Choroid plexus epithelial cell (primary cell): ENCODE measurements at places on chromosomes 4 and X.

DNA sequence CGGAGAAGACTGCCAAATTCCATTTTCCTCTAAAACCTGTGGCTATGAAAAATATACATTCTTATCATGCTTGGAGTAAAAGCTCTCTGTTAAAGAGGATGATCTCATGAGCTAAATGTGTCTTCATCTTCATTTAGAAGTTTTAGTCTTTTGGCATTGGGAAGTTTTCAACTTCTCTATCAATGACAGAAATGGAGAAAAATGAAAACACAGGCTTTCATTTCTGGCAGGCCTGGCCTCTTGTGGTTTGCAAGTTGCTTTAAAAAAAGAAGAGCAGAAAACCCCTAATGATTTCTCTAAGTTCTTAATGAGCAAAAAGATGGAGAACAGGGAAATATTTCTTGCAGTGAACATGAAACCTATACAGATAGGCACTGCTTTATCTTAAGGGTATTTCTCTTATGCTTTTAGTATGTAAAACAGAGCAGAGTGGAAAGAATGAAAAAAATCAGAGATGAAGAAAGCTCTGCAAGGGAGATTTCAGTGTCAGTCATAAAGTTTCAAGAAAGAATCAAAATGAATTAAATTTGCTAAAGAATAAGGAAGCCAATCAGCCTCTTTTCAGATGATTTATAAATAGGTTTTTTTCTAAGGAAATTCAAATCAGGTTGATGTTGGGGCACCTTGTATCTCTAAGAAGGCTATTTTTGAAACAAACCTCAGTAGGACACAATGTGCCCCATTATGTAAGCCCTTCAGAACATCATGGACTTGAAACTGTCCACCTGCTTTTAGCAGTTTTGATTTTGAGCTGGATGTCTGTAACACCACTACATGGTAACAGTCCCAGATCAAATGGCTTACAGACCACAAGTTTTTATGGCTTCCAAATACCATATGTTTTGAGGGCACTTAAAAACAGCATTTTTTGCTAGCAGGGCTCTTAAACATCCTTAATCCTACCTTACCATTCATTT lies 225.0 kb downstream of the GRIA3 start:
- DNase-seq = peak; percentile 47

- DNase-seq = peak; percentile 33
Measured at GRCh38 chrX:137549851-137550664, 15.9 kb upstream of the ZIC3 start.

DNA sequence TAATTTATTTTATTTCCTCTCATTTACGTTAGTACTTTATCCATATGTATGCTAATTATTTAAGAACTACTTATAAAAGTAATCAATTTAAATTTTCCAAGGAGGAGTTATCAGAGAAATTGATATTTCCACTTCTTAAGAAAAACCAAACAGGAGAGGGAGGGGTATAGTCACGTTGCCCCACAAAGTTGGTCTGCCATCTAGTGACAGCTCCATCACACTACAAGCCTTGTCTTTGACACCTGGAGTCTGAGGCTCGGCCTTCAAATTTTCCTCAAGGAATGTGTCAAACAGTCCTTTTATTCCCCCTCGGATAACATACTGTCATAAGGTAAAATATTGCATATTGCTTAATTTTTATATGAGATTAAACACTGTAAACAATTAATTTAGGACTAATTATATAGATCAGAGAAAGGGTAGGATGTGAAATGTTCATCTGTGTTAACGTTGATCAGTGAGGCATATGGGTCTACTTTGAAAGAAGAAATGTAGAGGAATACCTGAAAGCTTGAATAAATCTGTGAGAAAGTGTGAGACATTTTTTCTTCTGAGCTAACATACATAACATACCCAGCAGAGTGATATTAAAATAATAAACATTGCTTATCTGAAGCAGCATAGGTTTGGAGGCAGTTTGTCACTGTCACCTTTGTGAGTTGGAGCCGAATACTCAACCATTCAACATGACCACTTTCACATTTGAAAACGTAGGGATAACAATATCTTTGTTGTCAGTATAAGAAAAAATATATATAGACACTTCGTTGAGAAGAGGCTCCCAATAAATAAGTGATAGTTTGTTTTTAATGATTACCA lies 114.4 kb downstream of the GLRA3 start:
- peak; percentile 82 for DNase-seq

DNA sequence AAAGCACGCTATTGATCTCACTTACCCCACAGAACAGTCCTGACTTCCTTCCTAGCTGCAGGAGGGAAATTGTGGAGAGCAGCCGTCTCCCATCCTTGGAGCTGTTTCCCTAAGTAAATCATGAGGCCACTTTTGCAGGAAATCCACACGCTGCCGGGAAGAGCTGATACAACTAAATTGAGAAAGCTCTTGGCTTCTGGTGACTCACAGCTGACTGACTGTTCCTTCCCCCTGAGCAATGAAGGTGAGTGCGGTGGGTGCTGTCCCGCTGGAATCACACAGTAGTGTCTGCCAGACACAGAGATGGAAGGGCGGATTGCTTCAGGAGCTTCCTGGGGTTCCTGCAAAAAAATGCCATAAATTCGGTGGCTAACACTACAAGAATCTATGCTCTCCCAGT lies 268.9 kb downstream of the ASMT start:
- peak; percentile 2 for DNase-seq

DNA sequence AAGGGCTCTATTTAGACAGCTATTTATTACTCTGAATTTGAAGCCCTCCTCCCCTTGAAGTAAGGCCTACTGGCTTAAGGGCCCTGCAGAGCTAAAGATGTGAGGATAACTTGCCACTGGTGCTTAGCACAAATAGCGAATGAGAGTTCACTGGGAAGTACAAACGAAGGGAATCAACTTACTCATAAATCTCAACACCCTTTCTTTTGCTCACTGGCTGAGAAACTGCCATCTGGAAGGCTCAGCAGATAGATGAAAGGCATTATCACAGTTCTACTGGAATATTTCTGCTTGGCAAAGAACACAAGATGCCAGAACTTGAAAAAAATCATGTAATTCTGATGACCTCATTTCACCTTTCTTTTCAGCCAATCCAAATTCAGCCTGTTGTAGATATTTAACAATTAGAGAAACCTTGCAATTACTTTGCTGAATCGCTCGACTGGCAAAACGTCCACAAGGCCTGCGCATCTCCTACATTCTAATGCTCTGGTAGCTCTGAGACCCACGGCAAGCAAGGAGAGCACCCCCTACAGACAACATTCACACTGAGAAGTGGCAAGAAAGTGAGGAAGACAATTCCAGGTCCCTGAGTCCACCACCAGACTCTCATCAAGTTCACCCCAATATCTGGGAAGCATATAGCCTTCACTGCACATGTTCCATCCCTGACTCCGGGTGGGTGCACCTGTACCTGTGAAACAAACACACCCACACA lies 27.5 kb downstream of the TSPAN5 start:
- DNase-seq = no peak

DNA sequence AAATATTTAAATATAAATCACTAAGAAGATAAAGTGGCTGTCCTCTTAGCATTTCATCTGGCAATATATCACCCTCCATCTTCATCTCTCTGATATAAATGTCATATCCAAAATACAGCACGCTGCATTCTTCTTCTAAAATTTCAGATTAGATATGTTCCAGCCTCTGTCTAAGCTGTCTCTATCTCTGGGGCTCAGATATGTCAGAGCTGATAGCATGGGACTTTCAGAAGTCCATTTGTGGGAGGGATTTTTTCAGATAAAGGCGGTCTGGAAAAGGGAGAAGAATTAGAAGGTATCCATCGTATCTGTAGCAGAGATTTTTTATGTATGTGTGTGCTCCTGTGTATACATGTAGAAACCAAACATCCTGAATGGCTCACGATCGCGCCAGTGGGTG lies 25.0 kb upstream of the CD38 start:
- no peak for DNase-seq

DNA sequence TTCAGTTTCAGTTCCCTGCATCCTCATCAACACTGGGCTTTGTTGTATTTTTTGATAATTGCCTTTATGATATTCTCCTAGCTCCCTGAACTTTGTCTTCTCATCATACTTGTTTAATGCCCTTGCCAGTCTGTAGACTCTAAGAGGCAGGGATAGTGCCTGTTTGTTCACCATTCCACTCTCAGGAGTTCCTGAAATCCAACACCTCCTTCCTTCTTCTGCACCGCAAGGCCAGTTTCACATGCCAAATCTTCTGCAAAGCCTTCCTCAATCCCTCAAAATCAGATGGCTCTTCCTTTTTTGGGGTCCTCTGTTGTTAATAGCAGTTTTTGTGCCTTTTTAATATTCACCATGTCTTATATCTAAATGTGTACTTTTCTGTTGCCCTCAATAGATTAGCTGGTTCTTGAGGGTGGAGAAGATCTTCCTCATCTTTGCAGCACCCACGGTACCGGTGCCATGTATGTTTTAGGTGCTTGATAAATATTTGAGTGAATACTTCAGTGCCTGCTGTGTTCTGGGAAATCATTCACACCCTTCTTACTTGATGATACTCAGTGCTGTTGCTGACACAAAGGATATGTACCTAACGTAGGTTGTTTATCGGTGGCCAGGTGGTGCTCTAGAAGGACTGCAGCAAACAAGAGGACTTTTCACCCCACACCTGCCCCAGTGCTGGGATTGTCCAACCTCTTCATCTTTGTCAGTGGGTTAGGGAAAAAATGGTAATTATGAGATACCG lies 85.3 kb upstream of the LIMCH1 start:
- DNase-seq = no peak

DNA sequence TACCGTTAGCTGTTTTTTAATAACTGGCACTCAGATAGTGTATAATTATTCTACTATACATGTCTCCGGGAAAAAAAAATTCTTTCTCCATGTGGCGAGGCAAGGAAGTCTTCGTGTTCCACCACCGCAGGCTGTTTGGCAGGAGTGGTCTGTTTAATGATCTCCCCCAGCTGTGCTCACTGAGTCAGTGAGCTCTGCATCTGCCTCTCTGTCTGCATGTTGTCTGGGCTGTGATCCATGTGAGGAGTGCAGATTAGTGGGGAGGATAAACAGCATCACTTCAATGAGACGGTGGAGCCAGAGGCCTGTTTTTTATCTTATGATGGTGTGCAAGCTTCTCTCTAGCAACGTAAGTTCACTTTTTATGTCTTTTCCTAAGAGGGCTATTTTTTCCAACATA lies 69.8 kb downstream of the RPS3A start:
- peak; percentile 98 for DNase-seq

- peak; percentile 47 for DNase-seq
Measured at GRCh38 chrX:68829582-68830418, 979 bp downstream of the EFNB1 start.

DNA sequence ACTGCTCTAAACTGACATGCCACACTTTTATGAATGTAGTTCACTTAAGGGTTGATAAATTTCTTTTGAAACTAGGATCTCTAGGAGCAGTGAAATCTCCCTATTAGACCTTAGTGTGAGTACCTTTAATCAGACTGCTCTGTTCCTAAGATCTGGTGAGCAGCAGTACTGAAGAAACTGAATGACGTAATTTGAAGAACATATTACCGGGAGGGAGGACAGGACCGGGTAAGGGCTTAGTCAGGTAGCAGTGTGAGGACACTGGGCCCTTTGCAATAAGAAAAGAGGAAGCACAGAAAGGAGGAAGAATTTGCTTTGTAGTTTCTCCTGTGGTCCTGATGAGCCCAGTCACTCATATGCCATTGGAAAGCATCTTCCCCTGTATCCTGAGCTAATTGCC lies 255.2 kb downstream of the THOC2 start:
- DNase-seq = no peak

DNA sequence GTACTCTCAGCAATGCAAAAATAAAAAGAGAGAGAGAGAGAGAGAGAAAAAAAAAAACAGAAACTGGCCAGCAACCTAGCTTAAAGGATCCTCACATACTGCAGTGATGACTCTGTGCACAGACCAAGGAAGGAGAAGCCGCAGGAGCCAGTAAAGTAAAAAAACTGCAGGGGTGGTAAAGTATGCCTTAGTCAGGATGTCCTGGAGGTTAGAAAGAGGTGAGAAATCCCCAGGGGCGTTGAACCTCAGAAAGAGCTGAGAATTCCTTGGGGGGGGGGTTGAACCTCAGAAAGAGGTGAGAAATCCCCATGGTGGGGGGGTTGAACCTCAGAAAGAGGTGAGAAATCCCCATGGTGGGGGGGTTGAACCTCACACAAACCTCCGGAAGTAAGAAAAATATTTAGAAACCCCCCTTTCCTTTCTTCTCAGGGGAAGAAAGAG lies 48.0 kb downstream of the MAGEA9 start:
- peak; percentile 68 for DNase-seq
